ENCODE measurements at places on chromosomes 5 and 9.

DNA sequence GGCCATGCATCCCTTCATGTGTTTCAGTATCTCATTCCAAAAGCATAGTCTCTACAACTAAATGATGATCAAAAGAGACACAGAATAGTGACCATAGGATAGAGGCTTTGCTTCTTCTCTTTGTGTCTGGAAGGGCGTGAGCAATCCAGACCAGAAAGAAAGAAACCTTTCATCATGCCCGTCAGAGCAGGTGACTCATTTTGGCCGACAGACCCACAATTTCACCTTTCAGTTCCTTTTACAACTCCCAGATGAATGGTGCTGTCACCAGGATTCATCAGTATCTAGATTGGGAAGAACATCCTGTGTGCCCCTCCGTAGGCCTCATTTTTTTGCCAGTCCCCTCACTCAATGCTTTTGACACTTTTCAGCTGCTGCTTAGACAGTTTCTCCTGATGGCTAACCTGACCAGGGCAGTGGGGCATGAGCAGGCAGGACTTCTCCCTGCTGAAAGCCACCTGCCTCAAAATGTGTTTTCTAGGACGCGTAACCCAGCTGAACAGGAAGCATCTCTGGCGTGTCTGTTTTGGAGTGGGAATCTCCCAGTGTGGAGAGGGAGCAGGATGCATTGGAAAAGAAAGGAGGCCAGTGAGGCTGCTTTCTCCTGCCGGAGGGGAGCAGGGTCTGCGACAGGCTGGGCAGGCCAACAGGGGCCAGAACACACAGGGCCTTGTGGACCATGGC, 21.2 kb downstream of the ABLIM3 start:
- DNase-seq: no peak

- no peak for DNase-seq
Observed at GRCh38 chr5:125976421-125977000, 446.7 kb upstream of the GRAMD2B start.

DNA sequence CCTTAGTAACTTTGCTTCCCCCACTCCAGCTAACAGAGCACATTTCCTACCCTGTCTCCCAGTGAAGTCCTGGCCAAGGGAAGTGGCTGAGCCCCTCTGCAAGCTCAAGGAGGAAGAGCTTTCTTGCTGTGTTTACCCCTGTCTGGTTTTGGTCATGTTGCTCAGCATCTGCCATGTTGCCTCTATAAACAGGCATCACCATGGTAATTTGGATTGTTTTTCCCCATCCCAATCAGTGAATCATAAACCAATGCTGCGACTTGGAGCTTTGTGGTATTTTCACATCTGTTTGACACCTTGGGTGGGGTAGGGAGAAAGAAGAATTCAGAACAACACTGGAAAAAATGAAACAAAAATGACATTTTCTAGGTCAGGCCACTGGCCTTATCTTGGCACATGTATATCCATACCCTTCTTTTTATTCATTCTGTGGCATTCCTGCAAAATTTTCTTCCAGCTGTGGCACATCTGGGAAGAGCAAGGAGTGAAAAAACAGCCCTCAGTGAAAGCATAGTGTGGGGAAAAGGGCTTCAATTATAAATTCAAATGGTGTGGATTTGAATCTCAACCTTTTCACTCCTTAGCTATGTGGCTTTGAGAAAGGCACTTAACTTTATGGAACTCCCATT, 42.5 kb downstream of the SLIT3 start:
- DNase-seq: no peak

DNA sequence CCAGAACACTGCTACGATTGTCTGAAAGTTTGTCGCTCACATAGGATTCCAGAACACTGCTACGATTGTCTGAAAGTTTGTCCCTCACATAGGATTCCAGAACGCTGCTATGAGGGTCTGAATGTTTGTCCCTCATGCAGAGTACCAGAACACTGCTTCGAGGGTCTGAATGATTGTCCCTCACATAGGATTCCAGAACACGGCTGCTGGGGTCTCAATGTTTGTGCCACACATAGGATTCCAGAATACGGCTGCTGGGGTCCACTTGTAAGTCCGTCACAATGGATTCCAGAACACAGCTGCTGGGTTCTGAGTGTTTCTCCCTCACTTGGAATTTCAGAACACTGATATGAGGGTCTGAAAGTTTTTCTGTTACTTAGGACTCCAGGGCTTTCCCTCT, 203.3 kb downstream of the FOXD4L6 start:
- DNase-seq: no peak

GRCh38 chr9:136122425-136123383, 4.0 kb upstream of the TMEM250 start:
- peak; percentile 84 for DNase-seq

DNA sequence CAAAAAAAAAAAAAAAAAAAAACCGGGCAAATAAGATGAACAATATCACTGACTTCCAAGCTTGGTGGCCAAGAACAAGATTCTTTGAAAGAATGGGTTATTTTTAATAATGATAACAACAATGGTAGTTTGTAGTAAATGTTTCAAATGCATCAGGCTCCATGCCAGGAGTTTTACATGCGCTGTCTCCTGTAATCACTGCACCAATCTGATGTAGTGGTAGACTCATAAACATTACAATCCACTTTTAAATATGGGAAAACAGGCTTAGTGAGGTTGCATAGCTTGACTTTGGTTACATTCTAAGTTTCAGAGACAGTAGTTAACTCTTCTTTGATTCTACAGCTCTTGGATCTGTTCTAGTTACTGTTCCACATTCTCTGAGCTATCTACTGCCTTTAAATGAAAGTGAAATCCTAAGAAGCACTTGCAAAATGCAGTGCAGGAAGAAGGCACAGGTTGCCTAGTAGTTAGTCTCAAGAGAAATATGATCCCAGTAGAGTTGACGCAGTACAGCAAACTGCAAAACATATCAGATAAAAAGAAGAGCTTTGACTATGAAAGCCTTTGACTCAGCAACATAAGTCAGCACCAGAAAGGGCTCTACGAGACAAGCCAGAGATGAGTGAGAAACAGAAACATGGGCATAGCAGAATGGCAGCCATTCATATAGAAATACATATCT, 62.1 kb downstream of the PDE4D start:
- no peak for DNase-seq

GRCh38 chr9:26775391-26775790, 117.2 kb downstream of the CAAP1 start:
- DNase-seq: no peak

GRCh38 chr9:109907400-109907799, 127.4 kb downstream of the PALM2AKAP2 start:
- DNase-seq: no peak

- no peak for DNase-seq
Observed at GRCh38 chr9:73451003-73451402, 299.3 kb downstream of the ANXA1 start.

DNA sequence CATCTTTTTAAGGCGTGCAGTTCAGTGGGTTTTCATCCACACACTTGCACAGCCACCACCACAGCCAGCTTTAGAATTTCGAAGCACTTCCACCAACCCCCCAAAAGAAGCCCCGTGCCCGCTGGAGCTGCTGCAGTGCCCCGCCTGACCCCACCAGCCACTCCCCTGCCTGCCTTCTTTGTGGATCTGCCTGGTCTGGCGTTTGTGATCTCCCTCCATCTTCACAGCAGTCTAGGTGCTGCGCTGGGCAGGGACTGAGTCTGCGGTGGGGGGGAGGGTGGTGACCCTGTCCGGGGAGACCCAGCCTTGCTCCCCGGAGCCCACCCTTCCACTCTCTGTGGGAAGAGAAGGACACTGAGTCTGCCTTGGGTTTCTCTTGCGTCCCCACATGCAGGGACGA, 40.8 kb downstream of the RXRA start:
- DNase-seq: no peak

All from activated CD4-positive, alpha-beta T cell treated with anti-CD3 and anti-CD28 coated beads, Interleukin-2, amount 50 U/mL, for 48 hours (primary cell).